Brain (organoid and tissue), 16 donors: ENCODE measurements at places on chromosomes 6 and 20.

GRCh38 chr20:4153661-4154238, 138.4 kb upstream of the RNF24 start:
- DNase-seq, result no peak

GRCh38 chr20:4546342-4546741, 175.4 kb upstream of the PRND start:
- no peak for DNase-seq

DNA sequence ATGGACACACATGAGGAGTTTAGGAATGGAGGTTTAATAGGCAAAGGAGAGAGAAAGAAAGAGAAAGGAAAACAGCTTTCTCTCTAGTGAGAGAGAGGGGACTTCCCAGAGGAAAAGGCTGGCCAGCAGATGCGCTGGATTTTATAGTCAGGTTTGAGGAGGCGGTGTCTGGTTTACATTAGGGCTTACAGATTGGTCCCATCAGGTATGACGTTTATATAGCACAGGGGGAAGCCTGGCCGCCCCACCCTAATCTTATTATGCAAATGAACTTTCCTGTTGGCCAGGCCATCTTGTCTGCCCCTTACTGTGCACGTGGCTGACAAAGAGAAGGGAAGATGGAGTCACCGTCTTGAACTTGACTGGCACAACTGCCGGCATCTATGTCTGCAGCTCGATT, 86.6 kb upstream of the QKI start:
- no peak for DNase-seq

- no peak for DNase-seq
Observed at GRCh38 chr6:90241229-90241880, 55.3 kb downstream of the BACH2 start.

DNA sequence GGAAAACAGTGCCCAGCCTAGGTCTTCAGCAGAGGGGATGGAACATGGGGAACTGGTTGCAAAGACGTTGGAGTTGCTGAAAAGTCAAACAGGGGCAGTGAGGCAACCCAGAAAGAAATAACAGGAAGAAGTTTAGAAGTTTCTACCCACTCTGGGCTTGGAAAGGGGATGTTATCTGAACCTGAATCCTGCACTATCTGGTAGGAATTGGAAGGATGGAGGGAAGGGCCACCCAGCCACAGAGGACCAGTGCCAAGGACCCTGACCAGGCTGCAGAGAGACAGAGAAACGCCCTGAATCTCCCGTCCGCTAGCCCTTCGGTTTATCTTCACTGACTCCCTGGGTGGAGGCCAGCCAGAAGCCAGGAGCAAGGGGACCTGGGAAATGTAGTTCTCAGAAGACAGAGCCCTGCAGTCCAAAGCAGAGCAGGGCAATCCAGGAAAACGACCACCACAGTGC, 217.3 kb upstream of the RREB1 start:
- DNase-seq, result no peak

DNA sequence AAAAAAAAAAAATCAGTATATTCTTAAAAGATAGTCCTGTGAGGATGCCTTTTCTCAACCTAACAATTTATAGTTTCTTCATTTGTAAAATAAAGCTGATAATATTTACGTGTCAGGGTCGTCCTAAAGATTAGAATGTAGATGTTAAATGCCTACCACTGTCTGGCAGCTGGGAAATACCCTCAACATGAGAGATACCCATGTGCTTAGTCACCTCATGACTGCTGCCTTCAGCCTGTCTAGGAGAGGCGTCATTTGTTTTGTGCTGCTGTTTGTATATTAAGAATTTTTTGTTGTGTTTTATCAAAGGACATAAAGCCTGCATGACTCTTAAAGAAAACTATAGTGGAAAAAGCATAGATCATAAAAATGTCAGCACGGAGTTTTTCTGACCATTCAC, 9.5 kb downstream of the FAM120B start:
- no peak for DNase-seq

GRCh38 chr6:170584954-170585498, 589 bp upstream of the PDCD2 start:
- no peak for DNase-seq

GRCh38 chr6:167398214-167399050, 73.5 kb downstream of the TTLL2 start:
- DNase-seq, result no peak

DNA sequence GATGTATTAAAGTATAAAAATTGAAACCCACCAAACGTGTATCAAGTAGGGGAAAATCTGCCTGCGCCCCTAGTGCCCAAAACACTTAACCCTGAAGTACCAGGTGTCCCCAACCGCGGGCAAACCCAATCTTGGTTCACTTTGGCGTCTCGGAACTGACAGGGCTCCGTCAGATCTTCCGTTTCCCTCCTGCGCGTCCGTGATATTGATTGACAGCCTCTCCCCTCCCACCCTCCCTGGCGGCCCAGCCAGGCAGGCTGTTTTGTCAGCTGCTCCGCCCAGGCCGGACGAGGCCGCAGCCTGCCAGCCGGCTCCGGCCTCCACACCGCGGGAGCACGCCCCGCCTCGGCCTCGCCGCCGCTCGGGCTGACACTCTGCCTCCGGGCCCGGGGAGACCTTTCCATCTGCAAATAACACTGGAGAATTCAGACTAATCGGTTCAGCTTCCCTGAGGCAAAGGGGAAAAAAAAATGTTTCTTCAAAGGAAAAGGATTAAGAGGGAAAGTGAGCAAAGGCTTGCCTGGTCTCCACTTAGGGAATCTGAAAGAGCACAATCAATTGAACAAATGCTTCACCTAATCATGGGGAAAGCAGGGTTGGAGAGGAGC, 234.9 kb upstream of the MCHR2 start:
- peak; percentile 81 for DNase-seq

GRCh38 chr6:161228096-161228495, 45.8 kb downstream of the AGPAT4 start:
- DNase-seq, result no peak

DNA sequence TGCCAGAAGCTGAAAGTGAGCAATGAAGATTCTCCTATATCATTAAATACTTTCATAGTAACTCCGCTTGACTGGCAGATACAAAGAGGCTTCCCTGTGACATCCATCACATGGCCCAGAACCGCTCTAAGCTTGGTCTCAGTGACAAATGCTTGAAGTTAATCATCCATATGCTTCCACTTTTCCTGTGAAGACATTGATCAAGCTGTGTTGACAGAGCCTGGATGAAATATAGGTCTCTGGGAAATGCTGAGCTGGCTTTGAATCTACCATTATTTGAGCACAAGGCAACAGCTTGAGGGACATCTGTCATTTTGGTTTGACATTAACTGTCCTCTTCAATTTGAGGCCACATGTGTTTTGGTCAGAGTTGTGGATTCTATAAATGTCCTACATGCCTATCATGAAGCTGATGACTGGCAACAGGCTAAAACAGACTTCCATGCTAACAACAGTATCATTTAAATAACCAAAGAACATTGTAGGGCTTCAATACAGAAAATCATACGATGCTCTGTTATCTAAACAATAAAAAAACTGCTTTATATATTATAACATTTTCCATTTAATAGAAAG, 402.2 kb upstream of the IRAK1BP1 start:
- DNase-seq, result peak; percentile 32
